ENCODE measurements at places on chromosomes 5 and 9.
A peak's percentile ranks its signal among the peaks of the same experiment; 100 is the strongest.

- no peak for DNase-seq
Observed at GRCh38 chr5:73957397-73958001, 331.5 kb downstream of the ARHGEF28 start.

DNA sequence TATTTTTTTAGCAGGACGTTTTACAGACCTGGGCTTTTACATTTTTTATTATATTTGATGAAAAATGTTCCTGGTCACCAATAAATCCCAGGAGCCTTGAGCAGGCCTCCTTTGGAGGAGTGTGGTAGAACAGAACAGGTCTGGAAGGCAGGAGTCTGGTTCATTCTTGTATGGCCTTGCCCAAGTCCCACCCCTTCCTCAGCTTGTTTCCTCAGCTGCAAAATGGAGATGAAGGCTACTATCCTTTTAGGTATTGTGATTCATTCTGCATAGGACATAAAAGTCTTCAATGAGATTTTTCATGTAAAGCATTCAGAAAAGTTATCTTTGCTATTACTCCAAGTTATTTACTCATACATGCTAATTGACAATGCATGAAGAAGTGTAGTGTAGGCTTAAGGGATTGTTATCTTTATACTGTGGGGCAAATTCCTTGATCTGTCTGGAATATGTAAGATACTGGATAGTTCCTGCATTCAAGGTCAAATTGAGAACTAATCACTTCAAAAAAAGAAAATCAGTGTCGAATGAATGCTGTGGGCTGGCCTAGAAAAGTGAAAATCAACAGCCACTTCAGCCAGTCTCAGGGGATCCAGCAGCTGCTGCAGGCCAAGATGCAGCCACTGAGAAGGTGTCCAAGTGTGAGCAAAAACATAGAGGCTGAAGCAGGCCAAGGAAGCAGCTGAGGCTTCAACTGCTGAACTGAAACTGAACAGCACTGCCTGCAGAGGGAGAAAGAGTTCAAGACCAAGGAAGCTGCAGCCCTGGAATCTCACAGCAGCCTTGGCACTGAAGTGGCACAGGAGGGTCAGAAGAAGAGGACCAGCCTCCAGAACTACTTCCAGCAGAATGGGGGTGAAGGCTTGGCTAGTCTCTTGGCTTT, 15.5 kb upstream of the SLC36A3 start:
- no peak for DNase-seq

GRCh38 chr9:84278130-84278529, 62.4 kb downstream of the SLC28A3 start:
- no peak for DNase-seq

DNA sequence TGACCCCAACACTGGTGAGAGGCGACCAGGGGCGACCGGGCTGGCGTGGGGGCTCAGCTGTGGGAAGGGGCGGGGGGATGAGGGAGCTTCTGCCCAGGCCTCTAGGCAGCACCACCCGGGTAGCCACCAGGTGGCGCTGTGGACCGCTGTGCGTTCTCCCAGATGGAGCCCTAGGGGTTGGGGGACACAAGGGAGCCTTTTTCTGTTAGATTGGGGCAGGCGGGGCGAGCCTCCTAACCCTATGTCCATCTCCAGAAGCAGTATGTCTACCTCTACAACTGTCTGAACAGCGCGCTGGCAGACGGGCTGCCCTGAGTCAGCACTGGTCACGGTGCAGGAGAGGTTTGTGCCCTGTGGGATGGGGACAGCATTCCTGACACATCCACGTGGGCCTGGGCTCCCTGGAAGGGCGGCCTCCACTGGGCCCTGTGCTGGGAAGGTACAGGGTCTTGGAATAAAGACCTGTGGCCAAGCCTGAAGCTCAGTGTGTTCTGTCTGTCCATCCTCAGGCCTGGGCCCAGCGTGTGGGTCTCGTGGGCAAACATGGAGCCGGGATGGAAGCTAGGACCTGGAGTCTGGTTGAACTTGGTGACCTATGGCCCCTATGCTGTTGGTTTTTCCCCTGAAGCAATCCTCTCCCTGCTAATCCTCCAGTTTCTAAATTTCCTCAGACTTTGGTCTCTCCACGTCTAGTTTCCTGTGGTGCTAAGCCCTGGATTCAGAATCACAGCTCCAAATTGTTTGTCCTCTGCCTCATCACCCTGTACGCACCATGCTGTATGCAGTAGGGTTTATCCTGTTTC, 23.1 kb upstream of the SPTLC1 start:
- DNase-seq, result peak; percentile 86

DNA sequence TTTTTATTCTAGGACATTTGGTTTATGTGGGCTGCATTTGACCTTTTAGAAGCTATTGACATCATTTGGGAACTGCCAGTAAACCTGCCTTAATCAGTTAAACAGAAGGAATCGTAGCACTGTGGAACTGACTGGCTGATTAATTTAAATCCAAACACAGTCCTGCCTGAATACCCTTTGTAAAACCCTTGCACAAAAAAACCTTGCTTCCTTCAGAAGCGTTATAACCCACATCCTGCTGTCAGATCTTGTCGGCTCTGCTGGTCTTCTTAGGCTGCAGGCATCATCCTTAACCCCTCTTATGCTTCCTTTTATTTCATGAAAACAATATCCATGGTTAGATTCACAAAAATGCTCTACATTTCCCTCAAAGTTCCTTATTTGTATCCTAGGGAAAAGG, 46.3 kb downstream of the PAM start:
- DNase-seq, result no peak

DNA sequence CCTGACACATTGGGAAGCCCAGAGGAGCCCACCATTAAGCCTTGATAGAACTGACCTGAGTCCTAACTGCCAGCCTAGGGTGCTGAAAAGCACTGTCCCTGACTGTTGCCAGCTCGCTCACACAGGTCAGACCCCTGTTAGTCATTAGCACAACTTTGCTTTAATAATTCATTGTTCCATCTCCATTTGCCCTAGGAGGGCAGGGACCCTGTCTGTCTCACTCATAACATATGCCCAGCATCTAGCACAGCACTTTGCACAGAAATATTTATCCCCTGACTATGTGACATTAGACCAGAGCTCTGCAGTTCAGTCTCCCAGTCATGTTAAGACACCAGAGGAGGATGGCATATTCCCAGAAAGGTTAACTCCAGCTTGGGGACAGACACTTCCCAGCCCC, 61.8 kb upstream of the STXBP1 start:
- DNase-seq, result no peak

GRCh38 chr5:63127054-63127453, 548.4 kb downstream of the LRRC70 start:
- no peak for DNase-seq

GRCh38 chr5:59813761-59814536, 79.6 kb downstream of the PDE4D start:
- no peak for DNase-seq

- DNase-seq, result no peak
Observed at GRCh38 chr5:15516486-15516885, 16.5 kb downstream of the FBXL7 start.

DNA sequence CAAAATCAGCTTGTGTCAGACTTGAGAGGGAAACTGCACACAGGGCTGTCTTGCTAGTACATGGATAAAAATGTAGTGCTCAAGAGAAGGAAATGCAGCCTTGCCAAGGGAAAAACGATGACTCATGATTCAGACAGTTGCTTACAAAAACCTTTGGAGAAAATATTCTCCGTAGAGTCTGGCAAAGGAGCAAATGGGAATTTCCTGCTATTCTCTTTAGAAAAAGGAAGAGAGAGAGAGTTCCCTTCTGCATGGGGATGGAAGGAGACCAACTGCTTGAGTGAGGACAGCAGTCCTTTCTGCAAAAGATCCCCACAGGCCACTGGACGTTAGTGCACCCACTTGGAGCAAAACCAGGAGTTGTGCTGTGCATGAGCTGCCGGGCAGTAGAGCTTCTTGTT, 7.6 kb downstream of the IFNB1 start:
- no peak for DNase-seq

- no peak for DNase-seq
Observed at GRCh38 chr9:72883875-72884274, 69.0 kb downstream of the ALDH1A1 start.

GRCh38 chr9:18947892-18948339, 85.1 kb downstream of the SAXO1 start:
- DNase-seq, result no peak
